ENCODE measurements at places on chromosomes 13 and 19.
A peak's percentile ranks its signal among the peaks of the same experiment; 100 is the strongest.

DNA sequence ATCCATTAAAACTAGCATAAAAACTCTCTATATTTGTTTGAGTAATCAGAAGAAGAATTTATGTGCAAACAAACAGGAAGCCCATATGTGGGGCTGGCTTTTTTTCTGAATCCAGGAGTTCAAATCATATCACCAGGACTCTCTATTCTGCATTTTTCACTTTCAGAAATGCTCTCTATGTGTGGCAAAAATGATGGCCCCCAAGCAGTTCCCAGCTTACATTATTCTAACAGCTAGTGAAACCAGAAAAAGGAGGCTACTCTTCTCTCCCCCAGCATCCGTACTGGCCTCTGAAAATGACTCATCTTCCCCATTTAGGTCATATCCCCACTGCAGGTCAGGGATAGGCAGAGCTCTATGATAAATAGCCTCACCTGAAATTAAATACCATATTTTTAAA lies 20.4 kb downstream of the RBM26 start:
- no peak for DNase-seq

DNA sequence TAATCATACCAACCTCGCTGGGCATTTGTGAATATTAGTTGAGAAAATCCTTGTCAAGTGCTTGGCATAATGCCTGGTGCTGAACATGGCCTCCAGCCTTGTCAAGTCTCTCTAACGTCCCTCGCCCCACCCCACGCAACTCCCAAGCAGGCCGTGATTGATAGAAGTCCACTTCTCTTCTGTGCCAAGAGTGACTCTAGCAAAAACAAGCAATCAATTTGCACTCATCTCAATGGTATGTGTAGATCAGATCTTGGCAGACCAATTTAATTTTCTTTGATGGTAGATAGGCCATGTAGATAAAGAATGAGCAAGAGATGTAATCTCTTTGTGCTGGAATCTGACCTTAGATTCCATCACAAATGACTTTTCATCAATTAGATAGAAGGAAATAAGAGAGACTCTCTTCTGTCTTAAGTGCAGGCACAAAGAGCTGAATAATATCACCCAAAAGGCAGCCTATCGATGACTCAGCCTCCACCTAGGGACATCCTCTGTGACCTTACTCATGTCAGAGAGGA lies 31.0 kb upstream of the KATNAL1 start:
- DNase-seq: peak; percentile 35

GRCh38 chr19:40035996-40036395 lies 20.0 kb downstream of the ZNF780B start:
- DNase-seq: peak; percentile 35

GRCh38 chr13:103730407-103730806 lies 664.2 kb upstream of the SLC10A2 start:
- no peak for DNase-seq

GRCh38 chr19:49336482-49337266 lies 1.5 kb downstream of the CD37 start:
- DNase-seq: no peak

GRCh38 chr19:19138109-19138981 lies at the start of gene TMEM161A:
TMEM161A (minus strand) TSS chr19:19138478; CDS start chr19:19138428, 50 bp downstream.
- peak; percentile 100 for DNase-seq

DNA sequence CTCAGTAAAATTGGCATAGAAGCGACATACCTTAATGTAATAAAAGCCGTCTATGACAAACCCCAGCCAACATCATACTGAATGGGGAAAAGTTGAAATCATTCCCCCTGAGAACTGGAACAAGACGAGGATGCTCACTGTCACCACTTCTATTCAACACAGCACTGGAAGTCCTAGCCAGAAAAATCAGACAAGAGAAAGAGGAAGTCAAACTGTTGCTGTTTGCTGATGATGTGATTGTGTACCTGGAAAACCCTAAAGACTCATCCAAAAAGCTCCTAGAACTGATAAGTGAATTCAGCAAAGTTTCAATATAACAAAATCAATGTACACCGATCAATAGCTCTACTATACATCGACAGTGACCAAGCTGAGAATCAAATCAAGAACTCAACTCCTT lies 63.3 kb downstream of the TNFSF13B start:
- no peak for DNase-seq

- no peak for DNase-seq
Observed at GRCh38 chr13:24615114-24615513, 65.1 kb upstream of the ATP12A start.

DNA sequence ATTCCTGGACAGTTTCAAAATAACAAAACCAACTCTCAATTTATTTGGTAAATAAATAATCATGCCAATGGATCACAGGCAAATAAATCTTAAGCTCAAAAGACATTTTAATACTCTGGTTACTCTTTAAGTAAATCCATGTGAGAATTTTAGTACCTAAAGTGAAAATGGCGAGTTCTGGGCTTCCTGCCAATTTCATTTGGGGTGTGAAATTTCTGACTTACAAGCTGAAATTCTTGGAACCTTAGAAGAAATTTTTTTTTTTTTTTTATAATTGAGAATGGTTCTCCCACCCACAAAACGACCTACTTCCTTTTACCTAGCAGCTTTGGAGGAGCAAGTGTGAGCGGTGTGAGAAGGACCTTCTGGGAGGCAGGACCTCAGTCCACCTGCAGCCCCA lies 354.5 kb upstream of the NBEA start:
- DNase-seq: peak; percentile 5

- DNase-seq: peak; percentile 70
Observed at GRCh38 chr13:40503011-40503410, 163.4 kb downstream of the FOXO1 start.

GRCh38 chr19:50573741-50574461 lies 5.7 kb upstream of the LRRC4B start:
- no peak for DNase-seq

DNA sequence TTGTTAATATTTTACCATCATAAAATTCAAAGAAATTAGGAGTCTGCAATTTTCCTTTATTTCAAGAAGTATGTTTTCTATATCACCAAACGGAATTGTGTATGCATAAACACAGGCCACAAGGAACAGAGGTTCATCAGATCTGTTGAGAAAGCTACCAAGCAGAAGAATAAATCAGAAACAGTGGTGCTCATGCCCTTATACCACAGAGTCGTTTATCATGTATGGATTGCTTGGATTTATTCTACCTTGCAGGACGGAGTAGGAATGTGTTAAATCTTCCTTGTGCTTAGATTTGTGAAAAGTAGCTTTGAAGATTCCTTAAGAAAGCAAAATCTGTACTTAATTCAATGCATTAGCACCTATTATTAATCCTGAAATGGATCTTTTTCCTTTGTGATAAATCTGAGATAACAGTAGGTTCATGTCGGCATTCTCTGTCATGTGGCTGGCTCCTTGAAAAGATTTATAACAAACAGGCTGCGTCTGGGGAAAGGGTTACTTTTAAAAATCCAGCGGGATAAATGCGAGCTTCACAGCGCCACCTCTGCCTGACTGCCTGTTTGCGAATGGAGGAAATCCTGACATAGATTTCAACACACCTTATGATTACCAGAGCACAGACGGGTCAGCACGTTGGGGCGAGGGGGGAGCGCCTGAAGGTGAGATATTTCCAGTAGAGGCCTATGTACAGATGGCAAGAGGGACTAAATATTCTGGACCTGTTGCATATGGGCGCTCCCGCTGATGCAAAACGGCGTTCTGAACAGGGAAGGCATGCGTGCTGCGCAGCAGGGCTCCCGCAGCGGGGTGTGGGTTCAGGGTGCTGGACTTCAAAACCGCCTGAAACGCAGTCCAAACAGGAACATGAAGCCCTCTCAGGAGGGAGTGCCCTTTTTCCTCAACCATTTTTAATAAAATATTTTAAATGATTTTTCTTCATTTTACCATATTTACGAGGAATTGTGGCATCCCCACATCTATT lies 445.5 kb upstream of the SGCG start:
- DNase-seq: no peak

DNA sequence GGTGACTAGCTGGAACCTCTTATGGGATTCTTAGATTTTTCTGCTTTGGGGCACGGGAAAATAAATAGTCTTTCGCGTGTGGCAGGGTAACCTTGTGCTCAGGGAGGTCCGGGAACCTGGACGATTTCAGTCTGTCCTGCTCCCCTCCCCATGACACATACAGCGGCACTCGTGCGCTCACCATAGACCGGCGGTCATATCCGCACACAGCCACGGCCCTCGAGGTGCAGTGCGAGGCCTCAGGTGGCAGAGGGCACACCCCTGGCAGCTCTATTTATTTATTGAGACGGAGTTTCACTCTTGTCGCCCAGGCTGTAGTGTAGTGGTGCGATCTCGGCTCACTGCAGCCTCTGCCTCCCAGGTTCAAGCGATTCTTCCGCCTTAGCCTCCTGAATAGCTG lies 3.0 kb downstream of the ONECUT3 start:
- DNase-seq: no peak

GRCh38 chr13:47897411-47898050 lies 103.5 kb downstream of the SUCLA2 start:
- peak; percentile 22 for DNase-seq

DNA sequence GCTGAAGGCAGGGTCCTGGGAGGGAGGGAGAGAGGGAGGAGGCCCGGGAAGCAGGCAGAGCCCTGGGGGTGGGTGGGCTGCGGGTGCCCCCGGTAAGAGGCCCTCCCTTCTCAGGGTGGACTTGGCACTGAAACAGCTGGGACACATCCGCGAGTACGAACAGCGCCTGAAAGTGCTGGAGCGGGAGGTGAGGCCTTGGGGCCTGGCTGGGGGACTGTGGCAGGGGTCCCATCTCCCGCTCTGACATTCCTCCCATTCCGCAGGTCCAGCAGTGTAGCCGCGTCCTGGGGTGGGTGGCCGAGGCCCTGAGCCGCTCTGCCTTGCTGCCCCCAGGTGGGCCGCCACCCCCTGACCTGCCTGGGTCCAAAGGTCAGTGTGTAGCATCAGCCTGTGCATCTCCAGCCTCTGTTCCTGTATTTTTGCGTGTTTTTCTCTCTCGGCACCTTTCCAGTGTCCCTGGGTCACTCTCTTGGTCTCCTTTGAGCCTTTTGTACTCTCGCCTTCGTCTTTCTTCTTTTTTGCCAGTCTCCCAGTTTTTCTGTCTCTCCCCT lies 53.4 kb downstream of the TRPM4 start:
- no peak for DNase-seq

DNA sequence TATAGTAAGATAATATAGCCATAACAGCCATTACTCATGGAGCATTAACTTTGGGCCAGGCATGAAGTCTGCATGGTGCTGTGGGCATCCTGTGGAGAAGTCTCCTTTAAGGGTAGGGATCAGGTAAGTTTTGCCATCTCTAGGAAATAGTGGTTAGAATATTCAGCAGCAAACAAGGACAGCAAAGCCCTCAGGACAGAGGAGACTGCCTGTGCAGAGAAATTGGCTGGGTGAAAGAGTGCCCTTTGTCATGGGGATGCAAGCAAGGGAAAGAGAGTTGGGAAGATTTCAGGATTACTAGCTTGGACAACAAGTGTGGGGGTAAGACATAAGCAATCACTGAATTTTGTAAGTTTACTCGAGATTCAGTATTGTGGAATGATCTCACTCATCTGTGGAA lies 15.7 kb upstream of the OBI1 start:
- no peak for DNase-seq

DNA sequence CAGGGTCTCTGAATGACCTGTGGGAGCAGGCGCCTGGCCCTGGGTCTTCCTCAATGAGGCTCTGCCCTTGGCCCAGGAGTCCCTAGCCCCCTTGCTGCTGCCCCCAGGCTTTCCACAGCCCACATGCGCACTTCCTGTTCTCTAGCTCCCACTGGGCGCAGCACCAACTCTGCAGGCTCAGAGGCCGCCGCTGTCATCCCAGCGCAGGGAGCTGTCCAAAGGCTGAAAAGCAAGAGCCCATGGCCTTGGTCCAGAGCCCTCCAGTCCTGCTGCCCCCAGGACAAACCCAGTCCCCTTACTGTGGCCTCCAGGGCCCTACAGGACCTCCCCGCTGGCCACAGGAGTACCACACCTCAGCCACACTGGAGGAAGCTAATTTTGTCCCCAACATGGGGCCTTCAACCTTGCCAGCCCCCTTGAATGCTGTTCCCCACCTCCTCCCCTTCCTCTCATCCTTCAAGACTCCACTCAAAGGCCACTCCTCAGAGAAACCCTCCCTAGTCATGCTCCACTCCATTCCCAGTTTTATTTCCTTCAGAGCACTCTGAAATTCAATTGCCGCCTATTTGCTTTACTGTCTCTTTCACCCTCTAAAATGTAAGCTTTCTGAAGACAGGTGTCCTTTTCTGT lies 8.0 kb upstream of the POU2F2 start:
- peak; percentile 72 for DNase-seq

DNA sequence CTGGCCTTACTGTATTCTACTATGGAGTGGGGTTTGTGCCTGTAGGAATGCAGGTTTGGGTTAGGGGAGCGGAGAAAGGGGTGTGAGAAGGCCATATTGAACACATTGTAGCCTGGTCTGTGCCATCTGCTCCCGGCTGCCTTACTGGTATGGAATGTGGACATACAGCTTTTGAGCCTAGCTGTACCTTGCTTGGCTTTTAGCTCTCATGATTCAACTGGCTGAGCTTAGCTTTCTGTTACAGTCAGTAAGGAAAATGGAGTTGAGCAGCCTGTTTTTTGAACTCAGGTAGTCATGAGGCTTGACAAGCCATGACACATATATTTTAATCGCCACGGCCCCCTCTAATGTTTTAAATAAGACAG lies 41.6 kb downstream of the ARHGAP35 start:
- peak; percentile 47 for DNase-seq

DNA sequence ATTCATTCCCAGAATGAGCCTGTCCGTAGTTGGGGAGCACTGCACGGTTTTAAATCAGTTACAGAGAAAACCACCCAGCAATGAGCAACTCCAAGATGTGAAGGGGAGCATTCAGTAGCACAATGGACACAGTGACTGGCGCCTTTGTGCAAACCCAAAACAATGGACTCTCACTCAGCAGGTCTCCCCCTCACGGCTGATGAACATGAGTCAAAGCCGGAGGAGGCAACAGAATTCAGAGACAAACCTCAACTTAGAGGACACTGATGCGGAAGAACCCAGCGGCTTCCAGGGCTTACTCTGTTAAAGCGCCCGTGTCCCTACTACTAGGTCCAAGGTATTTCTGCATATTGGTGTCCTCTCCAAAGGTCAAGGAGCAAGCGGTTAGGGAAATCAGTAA lies 17.7 kb downstream of the PLEKHF1 start:
- DNase-seq: no peak
